ENCODE measurements at places on chromosomes 11 and 22.

DNA sequence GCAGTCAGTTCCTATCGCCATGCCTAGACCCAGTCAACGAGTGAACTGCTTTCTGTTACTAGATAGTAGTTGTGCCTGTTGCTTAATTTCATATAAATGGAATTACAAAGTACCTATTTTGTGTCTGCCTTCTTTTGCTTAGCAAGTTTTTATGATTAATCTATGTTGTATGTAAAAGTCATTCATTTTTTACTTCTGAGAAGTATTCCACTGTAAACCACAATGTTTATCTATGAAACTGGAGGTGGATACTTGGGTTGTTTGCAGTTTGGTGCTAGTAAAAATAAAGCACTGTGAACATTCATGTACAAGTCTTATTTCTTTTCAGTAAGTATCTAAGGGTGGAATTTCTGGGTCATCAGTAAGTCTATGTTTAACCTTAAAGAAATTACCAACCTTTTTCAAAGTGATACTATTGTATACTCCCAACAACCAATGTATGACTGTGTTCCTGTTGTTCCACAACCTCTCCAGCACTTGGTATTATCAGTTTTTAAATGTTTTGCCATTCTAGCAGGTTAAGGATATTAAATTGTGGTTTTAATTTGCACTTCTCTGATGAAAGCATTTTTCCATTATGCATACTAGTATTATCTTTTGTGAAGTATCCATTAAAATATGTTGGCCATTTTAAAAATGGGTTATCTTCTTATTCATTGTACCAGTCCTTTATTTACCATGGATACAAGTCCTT, 68.2 kb downstream of the DNAJC24 start:
- H3K27ac ChIP-seq, result peak overlapping the region; percentile 62
- H3K4me3 ChIP-seq, result no peak overlapping the region
- H3K4me1 ChIP-seq, result peaks cover 30% of the 10 kb centered on the region
- peak; percentile 75 for DNase-seq

GRCh38 chr11:35045236-35045820, 93.6 kb upstream of the CD44 start:
- H3K27ac ChIP-seq, result no peak overlapping the region
- H3K4me1 ChIP-seq, result peaks cover 28% of the 10 kb centered on the region
- no peaks in the 10 kb centered on the region for H3K27me3 ChIP-seq
- H3K4me3 ChIP-seq, result no peak overlapping the region
- no peak for DNase-seq

DNA sequence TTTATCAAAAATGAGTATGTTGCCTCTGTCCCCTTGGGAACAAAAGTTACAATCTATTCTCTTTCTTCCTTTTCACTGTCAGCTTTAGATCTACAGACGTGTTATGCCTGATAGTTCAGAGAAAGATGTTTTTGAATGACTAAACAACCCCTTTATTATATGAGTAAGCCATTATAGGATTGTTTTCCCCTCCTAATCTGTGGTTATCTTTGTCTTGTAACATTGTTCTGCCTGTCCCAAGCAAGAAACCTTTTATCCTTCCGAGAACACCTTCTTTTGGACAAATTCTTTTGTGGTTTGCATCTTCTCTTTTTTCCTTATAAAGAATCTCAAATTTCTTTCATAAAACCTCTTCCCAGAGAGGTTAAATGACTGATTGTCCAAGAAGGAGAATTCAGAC, 208.4 kb downstream of the DDX10 start:
- peak overlapping the region; percentile 72 for H3K4me3 ChIP-seq
- DNase-seq, result peak; percentile 45
- peak overlapping the region; percentile 93 for H3K27ac ChIP-seq
- 0 out of 2 replicates have a peak, but pooled peaks cover under 1% of the 10 kb centered on the region for H3K36me3 ChIP-seq
- peaks cover 1% of the 10 kb centered on the region for H3K27me3 ChIP-seq

DNA sequence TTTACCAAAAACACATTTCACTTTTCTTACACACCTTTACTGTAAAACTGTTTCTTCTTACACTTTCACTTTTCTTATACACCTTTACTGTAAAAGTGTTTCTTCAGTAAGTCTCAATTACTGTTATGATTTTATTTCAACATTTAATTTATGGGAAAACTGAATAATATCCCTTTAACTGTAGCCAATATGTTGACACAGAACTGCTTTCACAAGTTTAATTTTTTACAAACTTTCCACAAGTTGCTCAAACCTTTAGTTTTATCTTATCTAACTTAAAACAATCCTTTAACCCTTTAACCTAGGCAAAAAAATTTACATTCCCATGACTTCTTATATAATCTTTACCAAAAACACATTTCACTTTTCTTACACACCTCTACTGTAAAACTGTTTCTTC, 63.3 kb upstream of the OR5AN1 start:
- H3K27me3 ChIP-seq, result peaks cover 2% of the 10 kb centered on the region
- DNase-seq, result no peak
- no peak overlapping the region for H3K27ac ChIP-seq
- H3K4me1 ChIP-seq, result no peaks in the 10 kb centered on the region
- no peak overlapping the region for H3K4me3 ChIP-seq

- H3K27me3 ChIP-seq, result peaks cover 14% of the 10 kb centered on the region
- H3K4me3 ChIP-seq, result no peak overlapping the region
- no peak for DNase-seq
- no peaks in the 10 kb centered on the region for H3K36me3 ChIP-seq
- H3K27ac ChIP-seq, result no peak overlapping the region
These were observed 552.8 kb downstream of the MIAT start for GRCh38 chr22:27210111-27210730.

DNA sequence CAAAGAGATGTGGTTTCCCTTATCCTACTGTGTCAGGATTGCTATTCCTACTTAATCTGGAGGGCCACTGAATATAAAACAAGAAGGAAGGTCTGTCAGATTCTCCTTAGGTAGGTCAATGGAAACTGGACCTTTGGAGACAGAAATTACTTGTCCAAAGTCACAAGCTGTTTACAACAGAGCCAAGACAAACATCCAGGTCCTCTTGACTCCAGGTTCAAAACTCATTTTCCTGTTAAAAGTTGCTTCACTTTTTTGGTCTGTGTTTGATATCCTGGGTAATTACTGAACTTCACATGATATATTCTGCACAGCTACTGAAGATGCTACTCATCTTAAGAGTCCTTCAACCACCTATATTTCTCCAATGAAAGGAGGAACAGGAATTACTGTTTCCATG, 81.2 kb upstream of the ARHGAP32 start:
- no peak overlapping the region for H3K4me3 ChIP-seq
- H3K27ac ChIP-seq, result no peak overlapping the region
- DNase-seq, result no peak
- H3K36me3 ChIP-seq, result peaks cover 6% of the 10 kb centered on the region
- peaks cover 2% of the 10 kb centered on the region for H3K27me3 ChIP-seq
